Lower lobe of right lung (tissue), 2 donors: ENCODE measurements at places on chromosomes 6 and 20. TPM values are rescaled to one million over a fixed set of nuclear protein-coding genes. Genes with fewer than 3 reads are reported as not detected.

- H3K4me1 ChIP-seq = peaks cover 75% of the 10 kb centered on the region
- H3K4me3 ChIP-seq = peak overlapping the region; percentile 85
- H3K36me3 ChIP-seq = no peaks in the 10 kb centered on the region
Measured at GRCh38 chr6:159729598-159730331, 2.5 kb downstream of the WTAP start.

DNA sequence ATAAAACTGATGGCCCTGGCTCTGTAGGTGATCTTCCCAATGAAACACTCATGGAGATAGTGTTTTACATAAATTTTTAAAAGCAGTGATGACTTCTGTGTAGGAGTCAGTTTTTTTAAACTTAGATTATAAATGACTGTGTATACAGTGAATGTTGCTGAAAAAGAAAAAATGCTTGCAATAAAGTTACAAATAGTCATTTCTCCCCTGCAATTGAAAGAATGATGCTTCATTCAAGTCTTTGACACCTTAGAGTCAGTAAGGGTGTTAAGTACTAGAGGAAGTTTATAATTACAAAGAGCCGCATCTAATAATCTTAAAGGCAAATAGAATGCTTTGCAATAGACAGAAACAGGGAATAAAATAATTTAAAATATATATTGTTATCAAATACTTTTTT, 27.6 kb downstream of the ZNF292 start:
- peaks cover 5% of the 10 kb centered on the region for H3K36me3 ChIP-seq
- no peaks in the 10 kb centered on the region for H3K4me1 ChIP-seq
- H3K27me3 ChIP-seq = no peaks in the 10 kb centered on the region
- H3K4me3 ChIP-seq = no peak overlapping the region
- no peak for DNase-seq
- H3K27ac ChIP-seq = no peak overlapping the region

DNA sequence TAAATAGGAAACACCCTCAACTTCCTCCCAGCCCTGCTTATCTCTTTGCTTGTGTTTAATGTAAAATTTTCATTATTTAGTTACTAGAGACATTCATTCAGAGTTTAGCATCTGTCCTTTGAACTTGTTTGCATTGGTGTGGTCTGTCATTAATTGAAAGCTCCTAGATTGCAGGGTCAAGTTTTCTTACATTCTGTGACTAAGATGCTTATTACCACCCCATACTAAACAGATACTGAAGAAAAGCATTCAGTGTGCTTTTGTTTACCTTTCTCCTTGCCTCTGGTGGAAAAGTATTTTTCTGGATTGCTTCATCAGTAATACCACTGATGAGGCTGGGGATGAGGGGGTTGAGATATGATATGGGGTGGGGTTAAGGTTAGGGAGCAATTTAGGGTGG, 199.0 kb downstream of the SAMD5 start:
- DNase-seq = no peak
- no peaks in the 10 kb centered on the region for H3K36me3 ChIP-seq
- no peak overlapping the region for H3K27ac ChIP-seq
- no peaks in the 10 kb centered on the region for H3K27me3 ChIP-seq
- H3K4me1 ChIP-seq = no peaks in the 10 kb centered on the region

Gene PKIG
- 61.6 TPM for total RNA-seq

DNA sequence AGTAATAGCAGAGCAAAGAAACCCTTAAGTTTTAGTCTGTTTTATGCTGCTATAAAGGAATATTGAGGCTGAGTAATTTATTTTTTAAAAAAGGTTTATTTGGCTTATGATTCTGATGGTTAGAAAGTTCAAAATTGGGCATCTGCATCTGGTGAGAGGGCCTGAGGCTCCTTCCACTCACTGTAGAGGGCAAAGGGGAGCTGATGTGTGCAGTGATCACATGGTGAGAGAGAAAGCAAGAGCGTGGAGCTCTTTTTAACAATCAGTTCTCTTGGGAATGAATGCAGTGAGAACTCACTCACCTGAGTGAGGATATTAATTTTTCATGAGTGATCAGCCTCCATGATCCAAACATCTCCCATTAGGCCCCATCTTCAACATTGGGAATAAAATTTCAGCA, 36.4 kb upstream of the SAMD3 start:
- no peaks in the 10 kb centered on the region for H3K27me3 ChIP-seq
- H3K36me3 ChIP-seq = no peaks in the 10 kb centered on the region
- H3K4me3 ChIP-seq = no peak overlapping the region
- no peak for DNase-seq
- no peaks in the 10 kb centered on the region for H3K4me1 ChIP-seq

DNA sequence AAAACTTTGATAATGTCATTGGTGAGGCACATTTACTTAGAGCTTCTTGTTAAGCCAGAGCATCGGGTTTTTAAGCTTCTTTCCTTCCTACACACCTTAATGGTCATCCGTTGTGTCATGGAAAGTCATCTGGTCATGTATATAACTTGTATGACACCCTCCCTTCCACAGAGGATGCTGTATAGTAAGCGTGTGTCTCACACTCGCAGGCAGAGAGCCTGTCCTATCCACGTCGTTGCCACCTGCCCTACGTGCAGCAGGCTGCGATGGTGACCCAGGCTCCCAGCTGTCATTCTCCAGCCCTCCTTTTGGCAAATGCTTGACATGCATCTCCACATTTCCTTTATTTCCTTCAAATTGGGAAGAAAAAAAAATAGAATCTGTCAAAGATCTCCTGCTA, 85.6 kb downstream of the MYB start:
- DNase-seq = no peak
- no peaks in the 10 kb centered on the region for H3K36me3 ChIP-seq
- no peak overlapping the region for H3K4me3 ChIP-seq
- no peaks in the 10 kb centered on the region for H3K4me1 ChIP-seq
- no peaks in the 10 kb centered on the region for H3K27me3 ChIP-seq

- no peak for DNase-seq
- H3K27me3 ChIP-seq = no peaks in the 10 kb centered on the region
- H3K27ac ChIP-seq = peak overlapping the region; percentile 59
- no peaks in the 10 kb centered on the region for H3K36me3 ChIP-seq
Measured at GRCh38 chr6:137229075-137229759, 10.0 kb upstream of the IFNGR1 start.

DNA sequence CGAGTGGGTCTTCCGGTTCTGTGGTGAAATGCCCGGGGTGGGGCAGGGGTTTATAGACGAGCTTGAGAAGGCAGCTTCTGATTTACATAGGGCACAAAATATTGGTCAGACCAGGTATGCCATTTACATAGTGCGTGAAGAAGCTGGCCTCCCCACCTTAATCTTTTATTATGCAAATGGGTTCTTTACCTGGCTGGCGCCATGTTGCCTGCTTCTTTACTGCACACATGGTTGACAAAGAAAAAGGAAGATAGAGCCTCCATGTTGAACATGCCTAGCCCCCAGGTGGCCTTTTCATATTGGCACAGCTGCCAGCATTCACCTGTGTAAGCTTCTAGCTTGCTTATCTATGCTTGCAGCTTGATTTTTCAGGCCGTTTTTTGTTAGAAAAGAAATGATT, 276.2 kb downstream of the PHACTR1 start:
- H3K27ac ChIP-seq = no peak overlapping the region
- H3K4me3 ChIP-seq = no peak overlapping the region
- H3K36me3 ChIP-seq = no peaks in the 10 kb centered on the region
- H3K4me1 ChIP-seq = peaks cover 10% of the 10 kb centered on the region
- H3K27me3 ChIP-seq = no peaks in the 10 kb centered on the region

DNA sequence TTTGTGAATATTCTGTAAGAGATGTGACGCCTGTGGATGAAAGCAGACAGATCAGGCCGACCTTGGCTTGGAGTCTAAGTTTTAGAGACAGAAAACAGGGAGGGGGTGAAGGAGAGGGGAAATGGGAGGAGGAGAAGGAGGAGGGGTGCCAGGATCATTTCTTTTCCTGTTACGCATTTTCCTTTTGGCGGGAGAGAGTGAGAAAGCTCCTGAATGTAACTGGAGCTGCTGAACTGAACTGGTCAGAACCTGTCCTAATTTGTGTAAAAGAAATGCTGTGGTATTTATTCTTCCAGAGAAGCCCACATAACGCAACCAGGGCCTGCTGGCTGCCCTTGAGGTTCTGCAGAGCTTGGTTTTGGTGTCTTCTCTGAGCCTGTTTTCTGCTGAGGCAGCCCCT, 41.9 kb downstream of the UTRN start:
- peaks cover 48% of the 10 kb centered on the region for H3K4me1 ChIP-seq
- no peaks in the 10 kb centered on the region for H3K27me3 ChIP-seq
- H3K36me3 ChIP-seq = no peaks in the 10 kb centered on the region
- no peak for DNase-seq
- peak overlapping the region; percentile 32 for H3K27ac ChIP-seq
- H3K4me3 ChIP-seq = no peak overlapping the region

Gene HS3ST5
- total RNA-seq = 0.12 TPM

GRCh38 chr6:121723623-121724022, 288.2 kb downstream of the GJA1 start:
- H3K27me3 ChIP-seq = no peaks in the 10 kb centered on the region
- no peak for DNase-seq
- H3K4me1 ChIP-seq = no peaks in the 10 kb centered on the region
- no peak overlapping the region for H3K27ac ChIP-seq
- H3K4me3 ChIP-seq = no peak overlapping the region

GRCh38 chr20:11366660-11367059, 551.0 kb upstream of the BTBD3 start:
- no peak overlapping the region for H3K4me3 ChIP-seq
- no peaks in the 10 kb centered on the region for H3K36me3 ChIP-seq
- H3K4me1 ChIP-seq = no peaks in the 10 kb centered on the region
- no peak overlapping the region for H3K27ac ChIP-seq
- DNase-seq = no peak
- H3K27me3 ChIP-seq = no peaks in the 10 kb centered on the region

DNA sequence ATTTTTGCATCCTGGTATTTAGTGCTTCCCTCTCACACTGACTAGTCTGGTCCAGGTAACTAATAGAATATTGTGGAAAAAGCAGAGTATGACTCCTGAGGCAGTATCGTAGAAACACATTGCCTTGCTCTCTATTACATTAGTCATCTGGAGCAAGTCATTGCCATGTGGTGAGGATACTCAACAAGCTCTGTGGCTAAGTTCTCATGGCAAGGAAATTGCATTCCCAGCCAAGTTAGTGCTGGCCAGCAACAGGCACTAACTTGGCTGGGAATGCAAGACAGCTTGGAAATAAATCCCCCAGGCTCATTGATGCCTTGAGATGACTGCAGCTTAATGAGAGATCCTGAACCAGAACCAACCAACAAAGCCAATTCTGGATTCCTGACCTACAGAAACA, 39.7 kb upstream of the HTR1B start:
- H3K36me3 ChIP-seq = no peaks in the 10 kb centered on the region
- no peak for DNase-seq
- H3K4me1 ChIP-seq = no peaks in the 10 kb centered on the region
- H3K4me3 ChIP-seq = no peak overlapping the region
- no peak overlapping the region for H3K27ac ChIP-seq

DNA sequence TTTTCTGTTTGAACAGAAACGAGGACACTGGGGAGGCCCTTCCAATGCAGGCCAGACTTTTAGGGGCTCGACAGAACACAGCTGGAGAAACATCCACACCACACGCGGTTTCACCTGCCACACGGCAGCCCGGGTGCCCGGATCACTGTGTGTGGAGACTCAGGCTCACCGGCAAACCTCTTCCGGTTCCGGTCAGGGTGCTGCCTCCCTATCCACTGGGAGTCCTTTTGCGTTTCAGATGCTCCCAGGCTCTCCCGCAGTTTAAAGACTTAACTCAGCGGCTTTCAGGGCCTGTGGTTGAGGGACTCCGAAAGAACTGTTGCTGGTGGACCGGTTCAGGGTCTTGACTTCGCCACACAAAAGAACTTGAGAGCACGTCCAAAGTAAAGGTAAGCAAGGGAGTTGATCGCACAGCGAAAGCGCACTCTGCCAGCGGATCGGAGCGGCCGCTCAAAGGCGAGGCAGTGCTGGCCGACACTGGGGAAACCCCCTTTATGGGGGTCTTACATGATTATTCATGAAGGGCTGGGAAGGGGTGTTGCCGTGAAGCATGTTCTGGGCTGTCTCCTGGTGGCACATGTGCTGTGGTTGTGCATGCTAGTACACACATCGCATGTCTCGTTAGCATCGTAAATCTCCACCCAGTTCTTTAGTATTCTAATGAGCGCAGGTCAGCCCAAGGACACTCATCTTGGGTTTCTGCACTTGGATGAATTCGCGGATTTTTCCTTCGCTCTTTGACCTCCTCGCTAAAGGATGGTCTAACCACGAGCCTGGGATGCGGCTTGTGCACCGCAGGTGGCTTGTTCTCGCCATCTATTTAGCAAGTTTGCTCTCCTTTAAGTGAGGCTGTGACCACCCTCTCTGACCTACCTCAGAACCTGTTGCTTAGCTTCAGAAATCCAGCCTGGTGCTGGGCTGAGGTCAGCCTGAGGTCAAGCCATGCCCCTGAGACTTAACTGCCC, 180.3 kb downstream of the CDH26 start:
- DNase-seq = peak; percentile 73
- H3K4me1 ChIP-seq = peaks cover 8% of the 10 kb centered on the region
- no peaks in the 10 kb centered on the region for H3K36me3 ChIP-seq
- peak overlapping the region; percentile 34 for H3K4me3 ChIP-seq
- H3K27me3 ChIP-seq = no peaks in the 10 kb centered on the region

DNA sequence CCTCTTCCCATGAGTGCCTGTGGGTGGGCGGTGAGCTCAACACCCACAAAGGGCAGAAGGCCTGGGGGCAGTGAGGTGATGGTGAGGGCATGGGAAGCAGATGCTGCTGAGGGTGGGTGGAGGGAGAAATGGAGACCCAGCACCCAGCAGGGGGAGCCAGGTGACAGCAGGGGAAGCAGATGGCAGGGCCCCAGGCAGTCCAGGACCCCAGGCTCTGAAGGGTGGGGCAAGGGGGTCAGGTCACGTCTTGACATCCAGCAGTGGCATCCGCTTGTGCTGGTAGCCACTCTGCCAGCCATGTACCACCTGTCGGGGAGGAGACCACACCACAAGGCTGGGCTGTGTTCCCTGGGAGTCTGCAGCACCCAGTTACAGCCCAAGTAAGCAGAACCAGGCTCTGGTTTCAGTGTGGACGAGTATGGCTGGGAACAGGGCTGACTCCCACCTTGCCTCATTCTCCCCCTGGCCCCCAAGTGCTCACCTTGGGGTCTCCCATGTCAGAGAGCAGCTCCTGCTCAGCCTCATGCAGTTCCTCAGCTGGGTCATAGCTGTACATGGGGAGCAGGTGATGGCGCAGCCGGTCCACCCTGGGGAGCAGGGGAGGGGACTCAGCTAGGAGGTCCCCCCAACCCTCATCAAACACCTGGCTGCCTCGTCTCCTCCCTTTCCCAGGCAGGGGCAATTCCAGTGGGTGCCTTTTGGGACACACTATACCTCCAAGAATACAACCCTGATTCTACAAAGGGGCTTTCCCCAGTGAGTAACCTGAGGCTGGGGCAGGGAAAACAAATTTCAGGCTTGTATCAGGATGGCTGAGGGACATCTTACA, 2.0 kb downstream of the SMIM29 start:
- H3K27ac ChIP-seq = no peak overlapping the region
- no peak overlapping the region for H3K4me3 ChIP-seq
- H3K4me1 ChIP-seq = peaks cover 38% of the 10 kb centered on the region
- no peaks in the 10 kb centered on the region for H3K27me3 ChIP-seq

GRCh38 chr6:110484321-110484720, 7.9 kb upstream of the SLC22A16 start:
- H3K27me3 ChIP-seq = no peaks in the 10 kb centered on the region
- DNase-seq = no peak
- no peak overlapping the region for H3K4me3 ChIP-seq
- no peaks in the 10 kb centered on the region for H3K4me1 ChIP-seq
- no peaks in the 10 kb centered on the region for H3K36me3 ChIP-seq
- H3K27ac ChIP-seq = no peak overlapping the region
